ENCODE measurements at places on chromosomes 5 and 9.

GRCh38 chr9:107914151-107914550 lies 424.6 kb upstream of the KLF4 start:
- DNase-seq = no peak

- DNase-seq = no peak
Measured at GRCh38 chr9:112072721-112073638, 102.1 kb downstream of the SUSD1 start.

DNA sequence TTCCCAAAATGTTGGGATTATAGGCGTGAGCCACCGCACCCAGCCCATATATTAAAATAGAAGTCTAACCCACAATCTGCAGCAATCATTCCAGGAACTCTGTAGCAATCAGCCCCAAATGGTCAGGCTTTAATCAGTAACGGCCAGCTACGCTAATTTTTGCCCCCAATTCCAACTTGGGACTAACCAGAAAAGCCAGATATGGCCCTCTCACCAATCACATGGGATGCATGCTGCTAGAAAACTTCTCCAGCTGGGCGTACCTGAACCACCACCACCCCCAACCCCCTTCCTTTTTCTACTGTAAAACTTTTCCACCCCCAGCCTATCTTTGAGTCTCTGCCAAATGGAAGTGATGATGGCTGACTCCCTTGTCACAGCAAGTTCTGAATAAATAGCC lies 4.1 kb downstream of the SUSD1 start:
- no peak for DNase-seq

- no peak for DNase-seq
Measured at GRCh38 chr5:176748073-176748966, 62.0 kb upstream of the UNC5A start.

DNA sequence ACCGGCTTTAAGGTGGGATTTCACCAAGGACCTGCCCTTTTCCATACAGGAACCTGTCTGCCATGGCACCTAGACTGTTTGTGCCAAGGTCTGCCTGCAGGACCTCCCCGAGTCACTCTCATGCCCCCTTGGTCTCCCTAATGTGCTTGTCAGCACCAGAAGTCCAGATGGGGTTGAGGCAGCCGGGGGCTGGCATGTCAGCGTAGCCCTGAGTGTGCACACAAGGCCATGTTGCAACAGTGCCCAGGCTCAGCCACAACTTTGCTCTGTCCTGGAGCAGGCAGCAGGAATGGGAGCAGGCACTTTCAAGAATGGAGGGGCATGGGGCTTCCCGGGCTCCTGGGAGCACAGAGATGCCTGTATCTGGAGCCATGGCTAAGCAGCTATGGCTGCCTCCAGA lies 621.5 kb downstream of the CDH9 start:
- DNase-seq = no peak

- no peak for DNase-seq
Measured at GRCh38 chr5:135843571-135844337, 9.3 kb downstream of the SLC25A48 start.

GRCh38 chr9:34127035-34127948 lies 794 bp upstream of the DCAF12 start:
- no peak for DNase-seq

- DNase-seq = no peak
Measured at GRCh38 chr5:144103611-144104485, 66.6 kb downstream of the YIPF5 start.

Measured in stimulated activated CD4-positive, alpha-beta T cell treated with anti-CD3 and anti-CD28 coated beads, Interleukin-12 subunit alpha, Interleukin-12 subunit beta, amount 100 ng/mL, for 4 hours (primary cell).